Mesenteric fat pad (tissue), 1 donor: ENCODE measurements at places on chromosomes 7 and 10. TPM values are rescaled to one million over a fixed set of nuclear protein-coding genes. Genes with fewer than 3 reads are reported as not detected.

The NEUROG3 gene
- 0.71 TPM for total RNA-seq

The ASZ1 gene
- total RNA-seq: not detected

The LHPP gene
- total RNA-seq: 15.9 TPM

The ZNF365 gene
- total RNA-seq: not detected

The GJD4 gene
- total RNA-seq: not detected

The GPRIN2 gene
- not detected for total RNA-seq

The DHTKD1 gene
- 21.5 TPM for total RNA-seq

The CYP26A1 gene
- total RNA-seq: not detected

The IL2RA gene
- 2.4 TPM for total RNA-seq

The TRDMT1 gene
- 7.1 TPM for total RNA-seq

The FXYD4 gene
- not detected for total RNA-seq

The TMEM184A gene
- total RNA-seq: 0.16 TPM

The EPC1 gene
- 26.8 TPM for total RNA-seq

The POU6F2 gene
- total RNA-seq: 0.39 TPM
